Activated T-cell treated with anti-CD3 and anti-CD28 coated beads, Interleukin-2, amount 50 U/mL, for 4 hours (primary cell): ENCODE measurements at places on chromosomes 12 and 14. TPM values are rescaled to one million over a fixed set of nuclear protein-coding genes. Genes with fewer than 3 reads are reported as not detected.
A peak's percentile ranks its signal among the peaks of the same experiment; 100 is the strongest.

Gene FGD6
- 0.66 TPM for total RNA-seq

Gene SDR9C7
- total RNA-seq = not detected

DNA sequence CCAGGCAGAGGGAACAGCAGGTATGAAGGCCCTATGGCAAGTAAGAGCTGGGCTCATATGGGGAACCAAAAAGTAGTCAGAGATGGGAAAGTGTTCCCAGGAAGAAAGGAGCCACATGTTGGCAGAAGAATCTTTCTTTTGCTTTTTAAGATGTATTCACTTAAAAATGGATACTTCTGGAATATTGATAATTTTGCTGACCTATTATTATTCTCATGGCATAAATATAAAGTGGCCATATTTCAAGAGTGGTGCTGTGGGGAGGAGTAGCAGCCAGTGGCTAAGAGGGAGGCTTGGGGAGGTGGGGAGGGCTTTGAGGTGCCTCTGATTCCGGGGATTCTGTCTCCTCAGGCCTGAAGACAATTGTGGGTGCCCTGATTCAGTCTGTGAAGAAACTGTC, 108.2 kb downstream of the SCN8A start:
- no peak for DNase-seq

Gene ABCC9
- total RNA-seq = 0.13 TPM

GRCh38 chr12:124370384-124370783, 75.5 kb downstream of the RFLNA start:
- no peak for DNase-seq

Gene KRT71
- not detected for total RNA-seq

GRCh38 chr12:68451261-68452077, 119.3 kb upstream of the MDM1 start:
- DNase-seq = peak; percentile 4
